ENCODE measurements at places on chromosomes 4 and X.

GRCh38 chr4:54228961-54229501 lies at the start of gene PDGFRA:
Gene PDGFRA (plus strand): TSS chr4:54229293. CDS start chr4:54258769, 29,476 bp downstream.
- DNase-seq = peak; percentile 94

DNA sequence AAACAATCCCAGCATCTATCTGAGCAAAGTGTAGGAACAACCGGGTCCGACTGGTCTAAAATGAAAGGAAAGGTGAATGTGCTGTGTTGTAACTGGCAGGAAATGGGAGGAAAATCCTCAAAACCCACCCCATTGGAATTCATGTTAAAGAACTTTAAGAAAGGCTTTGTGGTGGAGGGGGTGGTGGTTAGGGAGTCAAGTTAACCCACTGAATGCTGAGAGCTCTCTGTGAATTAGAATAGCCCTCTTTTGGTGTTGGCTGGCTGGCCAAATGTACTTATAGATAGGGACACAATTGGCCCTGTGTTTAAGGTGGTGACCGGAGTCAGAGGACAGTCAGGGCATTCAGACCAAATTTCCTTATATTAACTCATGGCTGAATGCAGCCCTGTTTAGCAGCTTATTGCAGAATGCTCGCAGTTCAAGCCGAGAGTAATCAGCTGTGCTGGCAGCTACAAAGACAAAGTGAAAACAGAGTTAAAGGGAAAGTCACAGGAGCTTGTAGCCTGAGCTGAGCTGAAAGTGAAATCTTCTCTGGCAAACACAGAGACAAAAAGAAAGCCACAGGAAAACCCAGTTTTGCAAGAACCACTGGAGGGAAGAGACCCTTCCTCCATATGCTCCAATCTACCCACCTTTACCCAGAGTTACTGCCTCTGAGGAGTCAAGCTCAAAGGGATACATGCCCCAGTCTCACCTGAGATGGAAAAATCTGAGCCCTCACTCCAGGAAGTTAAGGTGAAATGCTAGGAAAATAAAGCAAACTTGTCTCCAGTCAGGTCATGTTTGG lies 38.5 kb upstream of the UGT2B7 start:
- peak; percentile 47 for DNase-seq

DNA sequence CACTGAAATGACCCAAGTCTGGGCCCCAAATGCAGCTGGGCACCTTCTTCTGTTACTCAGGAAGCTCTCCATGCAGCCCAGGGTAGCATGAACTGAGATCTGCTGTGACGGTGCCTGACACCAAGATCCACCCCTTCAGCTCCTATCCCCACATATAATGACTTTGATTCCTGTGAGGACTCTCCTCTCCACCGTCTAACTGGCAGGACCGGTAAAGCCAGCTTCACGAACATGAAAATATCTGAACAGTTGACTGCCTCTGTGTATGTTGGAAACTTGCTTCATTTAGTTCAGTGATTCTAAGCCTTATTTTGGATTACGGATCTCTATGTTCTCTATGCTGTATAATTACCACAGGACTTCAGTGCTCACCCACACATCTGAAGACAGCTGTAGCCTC lies 115.5 kb upstream of the TMEM150C start:
- DNase-seq = no peak

DNA sequence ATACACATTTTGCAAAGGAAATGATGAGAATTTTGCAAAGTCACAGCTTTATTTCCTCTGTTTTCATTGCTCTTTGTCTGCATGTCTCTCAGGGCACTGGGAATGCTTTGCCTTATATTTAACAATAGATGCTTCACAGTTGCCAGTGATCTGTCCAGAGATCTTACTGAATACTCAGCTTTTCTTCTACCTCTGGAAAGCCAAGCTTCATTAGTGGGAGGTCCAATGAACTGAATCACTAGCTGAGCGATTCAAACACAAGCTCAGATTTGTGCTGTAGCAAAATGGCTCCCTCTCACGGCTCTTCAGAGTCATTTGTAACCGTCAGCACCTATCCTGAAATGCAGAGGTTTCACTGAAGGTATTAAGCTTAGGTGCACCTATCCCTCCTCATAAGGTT lies 138.9 kb downstream of the DCLK2 start:
- no peak for DNase-seq

DNA sequence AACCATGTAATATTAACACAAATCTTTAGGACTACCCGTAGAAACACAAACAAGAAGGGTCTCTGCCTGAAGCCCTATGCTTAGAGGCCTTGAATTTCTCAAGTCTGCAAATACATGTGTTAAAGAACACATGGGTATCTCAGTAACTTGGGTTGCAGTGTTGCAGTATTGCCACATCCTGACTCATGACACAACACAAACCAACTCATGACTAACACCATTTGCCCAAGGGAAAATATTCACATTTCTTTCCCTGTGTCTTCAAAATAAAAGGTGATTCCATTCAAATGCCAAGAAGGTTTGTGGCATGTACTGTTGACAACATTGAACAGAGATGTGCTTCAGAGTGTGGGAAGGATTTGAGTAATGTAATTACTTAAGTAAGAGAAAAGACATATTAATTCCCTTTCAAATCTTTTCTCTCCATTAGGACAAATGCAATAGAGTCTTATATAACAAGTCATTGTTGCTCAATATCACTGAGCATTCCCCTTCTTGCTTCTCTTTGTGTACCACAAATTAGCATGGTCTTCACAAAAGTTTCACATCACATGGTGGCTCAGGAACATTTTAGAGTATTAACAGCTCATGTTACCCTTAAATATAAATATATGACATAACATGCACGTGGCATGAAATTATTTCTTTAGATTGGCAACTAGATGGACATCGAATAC lies 487.1 kb downstream of the STPG2 start:
- DNase-seq = no peak

- no peak for DNase-seq
These were observed 83.3 kb downstream of the FAM184B start for GRCh38 chr4:17698116-17698515.

- peak; percentile 31 for DNase-seq
These were observed 432.5 kb upstream of the FGF16 start for GRCh38 chrX:77014377-77015372.

- DNase-seq = no peak
These were observed 200.4 kb downstream of the PTTG2 start for GRCh38 chr4:38160487-38161207.

DNA sequence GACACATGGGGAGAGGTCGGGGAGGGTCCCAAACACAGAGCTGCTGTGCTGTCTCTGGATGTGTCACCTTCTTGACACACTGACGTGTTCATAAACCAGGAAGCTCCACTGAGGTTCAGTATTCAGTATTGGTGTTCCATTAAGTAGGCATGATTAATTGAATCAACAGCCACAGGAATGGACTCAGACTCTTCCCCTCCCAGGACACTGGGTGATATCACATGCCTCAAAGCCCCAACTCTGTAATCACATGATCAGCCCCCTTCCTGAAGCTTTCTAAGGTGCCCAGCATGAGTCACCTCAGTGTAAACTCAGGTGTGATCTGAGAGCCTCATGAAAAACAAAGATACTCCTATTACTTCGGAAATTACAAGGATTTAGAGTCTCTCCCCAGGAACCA lies 21.1 kb upstream of the HNRNPD start:
- no peak for DNase-seq

- DNase-seq = no peak
These were observed 119.3 kb downstream of the RASGEF1B start for GRCh38 chr4:81352446-81352835.

- DNase-seq = no peak
These were observed 158.5 kb downstream of the NR3C2 start for GRCh38 chr4:148283665-148284064.

DNA sequence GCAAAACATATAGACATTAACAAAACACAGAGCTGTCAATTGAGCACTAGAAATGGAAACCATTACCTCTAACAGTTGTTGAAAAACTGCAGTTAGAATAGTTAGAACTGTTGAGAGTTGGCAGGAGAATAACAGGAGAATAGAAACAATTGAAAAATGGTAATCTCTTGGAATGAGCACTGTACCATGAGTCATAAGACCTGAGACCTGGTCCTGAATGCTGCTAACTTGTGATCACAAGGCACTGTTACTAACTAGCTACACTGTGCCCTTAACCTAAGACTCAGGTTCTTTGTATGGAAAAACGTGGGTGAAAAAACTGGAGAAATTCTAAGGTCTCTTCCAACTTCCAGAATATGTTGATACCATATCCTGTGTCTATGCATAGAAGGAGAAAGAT lies 29.3 kb downstream of the FAM114A1 start:
- no peak for DNase-seq

DNA sequence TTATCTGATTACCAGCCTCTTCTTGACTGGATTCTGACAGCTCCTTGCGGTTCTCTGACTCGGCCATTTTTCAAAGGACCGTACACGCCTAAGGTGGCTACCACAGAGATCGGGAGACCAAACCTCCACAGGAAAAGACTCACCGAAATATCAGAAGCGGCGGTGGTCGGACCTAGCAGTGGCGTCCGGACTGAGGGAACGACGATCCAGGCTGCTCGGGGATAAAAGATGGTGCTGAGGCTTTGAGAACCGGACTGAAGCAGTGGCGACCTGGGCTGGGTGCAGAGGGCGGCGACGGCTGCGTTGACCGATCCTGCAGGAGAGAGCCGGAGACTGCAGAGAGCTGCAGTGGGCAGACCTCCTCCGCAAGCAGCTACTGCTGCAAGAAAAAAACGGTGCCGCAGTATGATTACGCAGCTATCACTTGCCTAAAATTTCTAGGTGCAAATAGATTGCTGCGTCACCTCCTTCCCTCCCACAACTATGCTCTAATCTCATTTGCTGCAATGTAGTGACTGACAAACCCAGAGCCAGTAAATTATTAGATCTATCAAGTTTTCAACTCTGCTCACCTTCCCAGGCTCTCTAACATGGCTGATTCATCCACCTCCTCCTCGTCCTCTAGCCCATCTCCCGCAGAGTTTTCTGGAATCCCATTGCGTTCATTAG lies at the start of gene NAP1L2:
Gene NAP1L2 (minus strand): TSS at position 426 of the 669 bp plus-strand sequence. CDS start 359 bp downstream, at position 67.
- peak; percentile 26 for DNase-seq

DNA sequence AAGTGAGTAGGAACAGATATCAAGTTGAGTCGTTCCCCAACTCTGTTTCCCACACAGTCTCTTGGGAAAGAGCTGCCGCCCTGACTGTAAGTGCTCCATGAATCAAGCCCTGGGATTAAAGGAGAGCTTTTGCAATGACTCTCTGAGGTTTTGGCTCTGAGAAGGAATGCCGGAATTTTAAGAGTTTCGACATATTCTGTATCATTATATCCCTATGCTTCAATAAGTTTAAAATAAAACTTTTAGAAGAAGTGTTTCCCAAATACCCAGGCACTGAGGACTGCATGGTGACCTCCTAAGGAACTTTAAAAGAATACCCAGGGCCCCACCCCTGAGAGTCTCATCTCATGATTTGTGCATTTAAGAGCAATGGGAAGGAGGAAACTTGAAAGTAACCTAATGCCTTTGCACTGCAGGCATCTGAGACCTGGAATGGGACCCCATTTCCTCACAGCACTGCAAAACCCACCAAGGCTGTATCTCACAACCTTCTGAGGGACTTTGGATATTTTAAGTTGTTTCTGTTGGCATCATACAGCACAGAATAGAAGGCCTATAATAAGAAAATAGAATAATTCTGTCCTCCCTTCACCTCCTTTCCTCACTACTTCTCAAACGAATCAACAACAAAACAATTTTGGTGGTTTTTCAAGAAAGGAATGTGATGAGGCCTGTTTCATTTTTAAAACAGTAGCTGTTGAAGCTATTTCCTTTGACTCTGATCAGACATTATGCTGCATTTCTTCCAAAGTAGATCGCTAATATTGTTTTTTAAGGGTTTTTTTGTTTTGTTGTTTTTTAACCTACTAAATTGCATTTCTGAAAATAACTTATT lies 121.2 kb downstream of the GASK1B start:
- DNase-seq = peak; percentile 34

GRCh38 chrX:154804957-154805695 lies at the start of gene MPP1:
Gene MPP1 (minus strand): TSS chrX:154805485. CDS start chrX:154805373, 112 bp downstream.
- peak; percentile 82 for DNase-seq

DNA sequence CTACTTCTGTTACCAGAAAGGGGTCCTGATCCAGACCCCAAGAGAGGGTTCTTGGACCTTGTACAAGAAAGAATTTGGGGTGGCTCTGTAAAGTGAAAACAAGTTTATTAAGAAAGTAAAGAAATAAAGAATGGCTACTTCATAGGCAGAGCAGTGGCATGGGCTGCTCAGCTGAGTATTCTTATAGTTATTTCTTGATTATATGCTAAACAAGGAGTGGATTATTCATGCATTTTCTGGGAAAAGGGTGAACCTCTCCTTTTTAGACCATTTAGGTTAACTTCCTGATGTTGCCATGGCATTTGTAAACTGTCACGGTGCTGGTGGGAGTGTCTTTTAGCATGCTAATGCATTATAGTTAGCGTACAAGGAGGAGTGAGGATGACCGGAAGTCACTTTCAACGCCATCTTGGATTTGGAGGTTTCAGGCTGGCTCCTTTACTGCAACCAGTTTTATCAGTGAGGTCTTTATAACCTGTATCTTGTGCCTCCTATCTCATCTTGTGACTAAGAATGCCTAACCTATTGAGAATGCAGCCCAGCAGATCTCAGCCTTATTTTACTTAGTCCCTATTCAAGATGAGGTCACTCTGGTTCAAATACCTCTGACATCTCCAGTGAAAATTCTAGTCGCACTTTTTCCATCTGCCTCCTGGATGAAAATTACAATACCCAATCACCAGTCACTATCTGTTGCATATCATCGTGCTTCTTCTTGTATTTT lies 15.5 kb upstream of the TDO2 start:
- no peak for DNase-seq

DNA sequence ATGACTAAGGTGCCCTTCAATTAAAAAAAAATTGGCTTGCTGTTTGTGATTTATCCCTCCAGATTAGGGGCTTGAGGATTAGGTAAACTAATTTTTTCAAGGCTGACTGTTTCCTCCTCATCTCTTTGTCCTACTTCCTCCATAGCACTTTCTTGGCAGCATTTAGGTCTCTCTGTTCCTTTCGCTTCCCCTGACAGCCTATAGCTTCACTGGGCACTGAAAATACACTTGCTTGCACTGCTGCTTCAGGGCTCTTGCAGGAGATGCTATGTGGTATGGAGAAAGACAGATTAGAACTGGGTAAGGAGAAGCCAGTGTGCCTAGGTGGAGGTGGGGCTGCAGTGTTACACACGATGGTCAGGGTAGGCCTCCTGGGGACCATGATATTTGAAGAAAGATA lies 112.3 kb upstream of the SFRP2 start:
- no peak for DNase-seq

DNA sequence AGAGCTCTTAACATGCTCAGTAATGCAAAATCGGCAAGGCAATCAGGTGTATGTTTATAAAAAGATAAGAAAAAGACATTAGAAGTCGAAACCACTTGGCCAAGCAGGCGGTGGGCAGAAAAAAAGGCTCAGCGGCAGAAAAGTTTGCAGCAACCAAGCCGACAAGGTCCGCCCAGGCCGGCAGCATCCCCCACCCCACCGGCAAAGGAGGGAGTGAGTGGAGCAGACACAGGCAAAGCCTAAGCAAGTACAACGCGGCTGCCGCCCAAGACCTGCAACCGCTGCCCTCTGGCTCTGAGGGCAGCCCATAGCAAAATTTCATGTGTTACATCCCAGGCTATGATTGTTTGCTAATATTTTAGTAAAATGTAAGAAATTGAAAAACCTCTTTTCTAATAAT lies 125.4 kb upstream of the ZCCHC13 start:
- no peak for DNase-seq
